Activated CD4-positive, alpha-beta T cell treated with anti-CD3 and anti-CD28 coated beads, Interleukin-2, amount 50 U/mL, for 1 hour (primary cell): ENCODE measurements at places on chromosomes 7 and 10.

DNA sequence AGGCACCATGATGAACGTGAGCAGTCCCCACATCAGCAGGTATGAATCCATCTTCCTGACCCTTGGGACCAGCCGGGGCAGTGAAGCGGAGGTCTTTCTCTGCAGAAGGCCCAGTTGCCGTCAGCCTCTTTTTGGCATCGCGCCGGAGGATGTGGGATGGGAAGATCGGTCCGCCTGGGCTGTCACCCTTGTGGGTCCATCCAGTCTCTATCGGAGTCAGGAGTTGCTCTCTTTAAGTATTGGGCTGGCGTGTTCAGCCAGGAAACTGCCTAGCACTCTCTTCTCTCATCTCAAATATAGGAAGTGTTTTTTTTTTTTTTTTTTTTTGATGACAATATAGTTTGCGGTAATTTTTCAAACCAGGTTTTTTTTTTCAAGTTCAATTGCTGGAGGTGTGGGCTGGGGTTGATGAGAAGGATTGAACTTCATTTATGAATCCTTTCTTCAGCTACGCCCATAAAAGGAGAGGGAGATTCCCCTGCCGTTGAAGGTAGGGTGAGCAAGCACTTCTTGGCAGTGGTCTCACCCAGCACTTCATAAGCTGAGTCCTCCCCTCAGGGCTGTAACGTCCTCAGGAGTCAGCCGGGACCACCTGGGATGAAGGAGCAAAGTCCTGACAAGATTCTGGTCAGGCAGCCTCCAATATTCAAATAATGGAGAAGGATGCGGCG, at the start of gene IL2RA:
TSS of gene IL2RA (minus strand) at position 267 of the 671 bp plus-strand sequence. CDS start at position 51, 216 bp downstream.
- DNase-seq = peak; percentile 44

DNA sequence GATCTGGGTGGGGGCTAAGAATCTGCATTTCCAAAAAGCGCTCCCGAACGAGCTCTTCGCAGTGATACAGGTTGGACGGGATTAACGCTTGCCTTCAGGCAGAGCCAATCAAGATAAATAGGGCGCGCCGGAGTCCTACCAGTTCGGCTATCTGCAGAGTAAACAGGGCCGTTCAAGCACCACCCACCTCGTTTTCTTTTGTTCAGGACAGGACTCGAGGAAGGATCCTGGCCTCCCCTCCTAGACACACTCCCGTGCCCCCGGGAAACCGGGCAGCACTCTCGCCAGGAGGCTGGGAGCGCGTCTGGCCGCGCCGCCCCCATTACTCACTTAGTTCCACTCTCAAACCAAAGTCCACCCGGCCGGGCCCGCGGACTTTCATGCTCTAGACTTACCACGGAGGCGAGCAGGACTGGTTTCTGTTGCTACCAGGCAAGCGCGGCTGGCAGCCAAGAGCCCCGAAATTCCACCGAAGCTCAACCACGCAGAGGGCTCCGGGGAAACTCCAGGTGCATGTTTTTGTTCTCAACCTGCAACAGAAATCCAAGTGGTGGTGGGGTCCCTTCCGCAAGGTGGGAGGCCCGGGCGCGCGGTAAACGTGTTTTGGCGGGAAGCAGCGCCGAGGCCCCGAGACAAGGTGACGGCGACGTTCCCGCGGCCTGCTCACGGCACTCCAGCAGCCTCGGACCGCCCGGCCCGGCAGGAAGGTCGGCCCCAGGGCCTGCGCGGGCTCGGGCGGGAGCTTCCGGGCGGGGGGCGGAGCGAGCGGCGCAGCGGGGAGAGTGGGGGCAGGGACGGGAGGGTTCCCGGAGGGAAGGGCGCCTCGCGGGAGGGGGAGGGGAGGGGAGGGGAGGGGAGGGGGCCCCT, 12.7 kb downstream of the HNRNPF start:
- peak; percentile 55 for DNase-seq

DNA sequence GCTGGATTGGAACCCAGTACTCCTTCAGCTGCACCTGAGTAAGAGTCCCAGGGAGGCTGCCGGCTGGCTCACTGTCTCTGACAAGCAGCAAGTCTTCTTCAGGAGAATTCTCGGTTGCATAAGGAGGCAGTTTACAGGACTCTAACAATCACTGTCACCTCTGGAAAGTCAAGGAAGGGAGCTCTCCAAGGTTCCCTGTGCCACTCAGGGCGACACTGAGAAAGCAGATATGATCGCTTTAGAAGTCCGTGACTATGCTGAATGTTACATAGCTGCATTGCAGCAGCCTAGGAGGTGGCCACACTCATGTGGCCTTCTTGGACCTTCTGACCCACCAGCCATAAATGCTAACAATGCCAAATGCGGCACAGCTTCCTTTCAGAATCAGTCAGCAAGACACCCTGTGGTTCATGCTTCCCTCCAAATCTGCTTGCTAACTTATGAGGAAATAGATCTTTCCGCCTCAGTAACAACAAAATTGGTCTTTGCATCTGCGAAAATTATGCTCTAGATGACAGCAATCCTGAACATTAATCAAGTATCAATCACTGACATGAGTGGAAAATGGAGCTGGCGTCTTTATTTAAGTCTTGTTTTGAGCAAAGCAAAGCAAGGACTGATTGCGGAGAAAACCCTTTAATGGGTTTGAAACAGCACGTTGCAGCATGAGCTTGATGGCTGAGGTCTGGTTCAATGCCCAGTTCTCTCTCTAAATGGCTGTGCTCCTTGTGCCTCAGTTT, 132.9 kb downstream of the ATXN7L1 start:
- no peak for DNase-seq

DNA sequence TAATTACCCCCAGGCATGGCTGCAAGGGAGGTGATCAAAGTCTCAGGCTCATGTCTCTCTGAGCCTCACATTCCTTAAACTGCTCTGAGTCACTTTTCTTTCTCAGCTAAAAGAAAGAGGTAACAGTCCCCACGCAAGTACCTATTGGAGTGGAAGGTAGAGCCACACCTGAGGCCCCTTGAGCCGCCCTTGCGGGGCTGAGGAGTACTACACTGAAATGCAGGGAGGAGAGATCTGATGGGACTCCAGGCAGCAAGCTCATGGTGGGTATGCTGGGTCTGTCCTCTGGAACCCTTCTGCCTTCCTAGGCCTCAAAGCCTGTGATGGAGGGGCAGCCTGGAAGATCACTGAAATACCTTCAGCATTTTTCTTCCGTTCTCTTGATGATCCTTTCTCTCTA, 960.0 kb downstream of the DNAJB9 start:
- no peak for DNase-seq

- no peak for DNase-seq
Measured at GRCh38 chr10:111473361-111473760, 396.5 kb downstream of the ADRA2A start.

- DNase-seq = no peak
Measured at GRCh38 chr7:87463982-87464381, 11.5 kb downstream of the ABCB4 start.

DNA sequence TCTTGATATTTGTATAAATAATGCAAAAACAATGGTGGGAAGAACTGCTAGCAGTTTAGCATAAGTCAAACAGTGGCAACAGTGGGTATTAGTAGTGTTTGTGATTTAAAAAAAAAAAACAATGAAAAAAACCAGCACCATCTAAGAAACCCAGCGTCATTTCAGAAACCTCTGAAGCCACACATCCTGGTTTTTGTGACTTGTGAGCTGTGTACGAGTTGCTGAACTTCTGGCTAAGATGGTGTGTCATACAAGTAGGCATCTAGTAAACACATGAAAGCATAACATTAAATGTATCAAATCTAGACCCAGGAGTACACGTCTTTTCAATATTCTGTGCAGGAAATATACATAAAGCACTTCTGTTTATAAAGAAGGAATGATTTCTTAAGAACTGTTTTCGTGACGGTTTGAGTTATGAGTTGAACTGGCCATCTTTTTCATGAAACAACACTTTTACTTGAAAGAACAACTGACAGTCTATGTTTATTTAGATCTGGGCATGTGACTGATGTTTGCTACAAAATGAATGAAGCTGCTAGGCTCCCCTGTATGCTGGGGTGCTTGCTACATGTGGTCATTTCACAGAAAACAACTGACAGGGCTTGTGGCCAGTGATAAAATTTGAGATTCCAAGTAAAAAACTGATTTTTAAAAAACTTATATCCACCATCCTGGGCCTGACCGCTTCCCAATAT, 143.5 kb downstream of the PIP4K2A start:
- DNase-seq = no peak

GRCh38 chr7:158097453-158098124, 490.0 kb downstream of the PTPRN2 start:
- DNase-seq = no peak

GRCh38 chr7:155337946-155338631, 40.4 kb downstream of the INSIG1 start:
- no peak for DNase-seq

DNA sequence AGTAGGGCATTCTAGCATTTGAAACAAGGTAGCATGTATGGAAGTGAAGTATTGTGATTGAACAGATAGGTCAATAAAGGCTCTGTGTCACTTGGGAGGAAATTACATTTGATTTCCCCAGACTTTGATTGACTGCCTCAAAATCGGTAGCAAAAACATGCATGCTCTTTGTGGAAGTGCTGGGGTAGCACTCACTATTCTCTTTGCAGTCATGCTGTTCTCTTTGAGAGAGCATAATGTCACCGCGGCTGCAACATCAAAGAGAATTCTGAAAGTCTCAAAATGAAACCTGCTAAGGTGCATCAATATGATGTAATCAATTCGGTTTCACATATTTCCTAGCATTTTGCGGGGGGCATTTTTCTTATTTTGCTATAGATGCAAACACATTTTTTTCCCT, 64.2 kb downstream of the ARMC3 start:
- no peak for DNase-seq

DNA sequence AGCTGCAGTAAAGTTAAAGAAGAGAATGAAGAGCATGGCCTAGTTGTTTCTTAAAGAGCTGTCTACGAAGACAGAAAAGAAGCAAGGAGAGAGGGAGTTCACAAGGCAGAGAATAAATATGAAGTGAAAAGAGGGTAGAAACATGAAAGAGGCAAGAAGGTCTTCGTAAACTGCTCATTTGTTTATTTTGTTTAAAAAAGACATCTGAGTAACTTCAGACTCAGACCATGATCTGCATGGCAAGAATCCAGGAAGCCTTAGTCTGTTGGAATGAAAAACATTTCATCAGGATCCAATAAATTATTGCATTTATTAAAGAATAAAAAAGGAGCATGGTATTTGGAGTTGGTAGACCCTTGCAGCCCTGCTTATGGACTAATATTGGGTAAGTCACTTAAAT, 151.1 kb downstream of the SEM1 start:
- no peak for DNase-seq

GRCh38 chr10:72736176-72736827, 44.4 kb downstream of the MCU start:
- DNase-seq = no peak

GRCh38 chr10:32273336-32273735, 73.6 kb downstream of the EPC1 start:
- DNase-seq = no peak

GRCh38 chr10:43891241-43891640, 242.6 kb upstream of the ZNF32 start:
- no peak for DNase-seq

GRCh38 chr10:7895699-7896090, 77.4 kb downstream of the TAF3 start:
- DNase-seq = no peak

DNA sequence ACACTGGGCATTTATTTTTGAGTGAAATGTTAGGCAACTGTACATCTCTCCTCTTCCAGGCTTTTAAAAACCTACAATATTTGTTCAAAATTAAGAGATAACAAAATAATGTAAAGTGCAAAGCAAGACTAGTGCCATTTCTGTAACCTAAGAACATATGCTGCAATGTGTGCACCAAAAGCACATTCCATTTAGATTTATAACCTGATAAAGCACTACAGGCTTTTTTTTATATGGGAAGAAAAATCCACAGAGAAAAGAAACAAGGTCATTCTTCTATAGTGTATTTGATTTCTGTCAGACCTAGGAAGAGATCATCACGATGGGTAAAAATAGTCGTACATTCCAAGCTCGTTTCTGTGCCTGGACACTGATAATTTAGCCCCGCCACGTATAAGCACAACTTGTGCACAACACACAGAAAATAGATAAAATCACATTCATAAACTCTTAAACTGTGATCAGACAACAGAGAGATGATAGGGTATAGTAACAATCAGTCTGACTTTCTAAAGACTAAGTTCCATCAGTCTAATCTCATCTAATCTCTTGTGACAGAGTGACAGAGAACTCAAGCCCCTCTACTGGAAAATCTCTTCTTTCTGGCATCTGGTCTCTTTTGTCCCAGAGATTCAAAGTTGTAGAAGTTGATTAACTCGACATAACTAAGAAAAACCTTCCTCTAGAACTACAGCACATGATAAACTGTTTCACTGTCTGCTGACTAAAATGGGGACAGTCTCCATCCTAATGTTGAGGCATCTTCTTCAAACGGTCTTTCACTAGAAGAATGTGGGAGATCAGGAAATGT, 6.7 kb downstream of the LAMB1 start:
- DNase-seq = no peak

DNA sequence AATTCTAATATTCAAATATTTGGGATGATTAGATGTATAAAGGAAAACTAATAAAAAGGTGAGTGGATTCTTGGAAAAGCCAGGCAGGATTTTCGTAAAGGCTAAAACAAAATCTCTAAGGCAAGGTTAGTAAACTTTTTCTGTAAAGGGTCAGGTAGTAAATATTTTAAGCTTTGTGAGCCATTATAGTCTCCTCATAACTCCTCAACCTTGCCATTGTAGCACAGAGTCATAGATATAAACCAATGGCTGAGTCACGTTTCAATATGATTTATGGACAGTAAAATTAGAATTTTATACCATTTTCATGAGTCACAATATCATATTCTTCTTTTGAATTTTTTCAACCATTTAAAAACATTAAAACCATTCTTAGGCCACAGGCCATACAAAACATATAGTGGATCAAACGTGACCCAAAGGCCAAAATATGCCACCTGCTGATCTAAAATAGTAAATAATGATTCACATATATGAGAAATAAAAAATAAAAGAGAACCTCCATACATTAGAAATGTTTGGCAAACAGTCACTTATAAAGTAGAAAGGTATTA, 651.8 kb upstream of the LRRTM3 start:
- DNase-seq = no peak

GRCh38 chr7:138768241-138768640, 29.6 kb upstream of the TMEM213 start:
- DNase-seq = no peak

GRCh38 chr10:74342991-74343390, 192.0 kb downstream of the ADK start:
- no peak for DNase-seq

DNA sequence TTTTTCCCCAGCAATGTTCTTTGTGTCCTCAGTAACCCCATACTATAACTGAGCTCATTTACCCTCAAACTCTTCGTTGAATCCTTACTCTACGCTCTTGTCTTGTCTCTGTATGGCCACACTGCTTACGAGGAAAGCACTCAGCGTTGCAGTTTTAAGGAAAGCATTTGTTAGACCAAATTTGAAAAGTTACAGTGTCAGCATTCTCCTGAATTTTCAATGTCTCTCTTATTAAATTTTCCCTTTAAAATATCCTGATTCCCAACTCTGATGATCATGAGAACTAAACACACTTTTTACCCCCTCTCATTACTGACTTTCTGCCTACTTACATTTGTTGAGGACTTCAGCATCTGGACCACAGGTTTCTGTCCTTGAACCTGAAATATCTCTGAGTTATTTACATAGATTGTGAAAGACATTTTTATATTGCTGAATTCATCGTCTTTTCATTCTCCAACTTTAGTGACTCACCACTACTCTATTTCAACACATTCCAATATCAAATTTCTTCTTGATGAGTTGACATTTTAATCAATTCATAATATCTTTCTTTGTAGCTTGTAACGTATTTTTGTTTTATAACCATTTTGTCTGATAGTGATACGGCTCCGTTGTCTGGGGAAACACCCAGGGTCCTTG, 19.8 kb upstream of the VWDE start:
- no peak for DNase-seq
